ENCODE measurements at places on chromosomes 2 and 18.

- no peak for DNase-seq
These were observed 15.3 kb upstream of the RIT2 start for GRCh38 chr18:43130716-43131260.

DNA sequence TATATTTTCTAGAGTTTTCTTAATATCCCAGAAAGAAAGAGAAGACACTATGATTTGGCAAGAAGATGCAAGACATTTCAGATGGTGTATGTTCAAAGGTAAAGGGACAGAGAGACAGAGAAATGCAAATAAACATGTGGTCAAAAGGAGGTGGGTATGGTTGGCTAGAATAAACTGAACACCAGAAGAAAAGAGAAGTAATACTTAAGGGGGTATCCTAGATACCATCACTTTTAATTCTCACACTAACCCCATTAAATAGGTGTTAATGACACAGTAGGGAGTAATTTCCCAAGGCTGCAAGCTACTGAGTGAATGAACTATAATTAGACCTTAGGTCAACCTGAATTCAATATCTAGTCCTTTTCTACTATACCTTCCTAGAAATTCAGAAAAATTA is 111.2 kb upstream of the CD226 start:
- DNase-seq, result no peak

- DNase-seq, result no peak
These were observed 124.8 kb downstream of the COL6A3 start for GRCh38 chr2:237289139-237289538.

DNA sequence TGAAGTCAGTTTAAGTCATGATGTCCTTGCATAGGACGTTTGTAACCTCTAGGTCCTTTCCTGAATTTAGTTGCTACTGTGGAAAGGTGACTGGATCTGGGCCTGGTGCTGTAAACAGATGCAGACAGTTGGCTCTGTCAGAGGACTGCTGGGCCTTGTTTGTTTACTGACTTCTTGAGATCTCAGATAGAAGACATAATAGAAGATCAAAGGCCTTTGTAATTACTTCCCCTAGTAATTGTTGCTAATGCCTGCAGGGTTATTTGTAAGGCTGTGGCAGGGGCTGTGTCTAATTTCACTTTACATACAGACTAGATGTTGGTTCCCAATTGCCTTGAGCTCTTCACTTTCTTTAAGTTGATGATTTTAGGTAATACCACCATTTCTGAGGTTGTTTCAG is 42.5 kb downstream of the LYPD6B start:
- no peak for DNase-seq

GRCh38 chr2:66198873-66199272 is 236.1 kb upstream of the MEIS1 start:
- no peak for DNase-seq

- no peak for DNase-seq
These were observed 439.0 kb downstream of the IRS1 start for GRCh38 chr2:226360658-226361057.

DNA sequence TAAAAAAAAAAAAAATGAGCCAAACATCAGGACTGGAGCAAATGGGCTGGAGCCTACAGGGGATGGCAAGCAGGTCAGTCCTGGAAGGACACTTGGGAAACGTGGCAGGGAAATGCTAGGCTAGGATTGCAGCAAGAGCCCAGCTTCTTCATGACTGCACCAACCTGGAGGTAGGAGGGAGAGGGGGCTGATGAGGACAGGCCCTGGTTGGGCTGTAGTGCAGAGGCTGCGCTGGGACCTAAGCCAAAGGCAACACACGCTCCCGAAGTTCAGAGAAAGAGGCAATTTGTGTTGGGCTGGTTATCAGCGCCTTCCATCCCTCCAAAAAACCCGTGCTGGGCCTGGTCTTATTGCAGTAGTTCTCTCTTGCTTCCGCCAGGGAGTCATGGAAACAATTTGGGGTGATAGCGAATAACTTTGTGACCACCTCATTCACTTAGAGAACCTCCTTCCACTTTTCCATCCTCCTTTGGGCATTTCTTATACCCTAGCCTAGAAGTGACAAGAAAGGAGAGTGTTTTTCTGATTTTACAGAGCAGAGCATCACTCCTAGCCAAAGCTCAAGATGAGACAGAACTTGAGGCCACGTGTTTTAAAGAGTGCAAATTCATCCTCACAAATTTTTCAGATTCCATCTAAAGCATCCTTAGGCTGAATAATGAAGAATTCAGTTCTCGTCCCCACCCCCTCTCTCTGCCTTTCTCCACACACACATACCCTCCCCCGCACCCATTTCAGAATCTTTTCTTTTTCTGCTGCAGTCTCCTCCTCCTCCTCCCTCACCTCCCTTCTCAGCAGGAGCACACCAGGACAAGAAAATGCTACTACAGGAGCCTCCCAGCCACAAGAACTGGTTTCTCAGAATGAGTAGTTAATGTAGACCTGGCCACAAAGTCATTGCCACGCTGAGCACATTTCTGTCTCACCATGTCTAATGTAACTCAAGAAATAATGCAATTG is 82.5 kb upstream of the STPG4 start:
- DNase-seq, result no peak

GRCh38 chr18:54181856-54182602 is 42.4 kb downstream of the MBD2 start:
- DNase-seq, result peak; percentile 73

GRCh38 chr18:34522603-34523002 is 187.5 kb upstream of the DTNA start:
- DNase-seq, result no peak

DNA sequence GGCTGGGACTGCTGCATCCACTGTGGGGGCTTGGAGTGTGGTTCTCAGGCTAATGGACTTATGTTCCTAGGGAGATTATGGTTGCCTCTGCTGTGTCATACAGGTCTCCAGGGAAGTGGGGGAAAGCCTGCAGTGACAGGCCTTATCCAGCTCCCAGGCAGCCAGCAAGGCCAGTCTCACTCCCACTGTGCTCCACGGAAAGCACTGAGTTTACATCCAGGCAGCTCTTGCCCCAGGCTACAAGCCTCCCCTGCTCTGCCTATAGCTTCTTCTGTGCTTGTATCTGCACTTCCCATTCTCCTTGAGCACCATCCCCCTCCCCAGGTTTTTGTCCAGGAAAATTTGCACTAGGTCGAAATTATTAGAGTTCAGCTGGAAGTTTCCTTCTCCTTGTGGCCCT is 231.9 kb downstream of the ZRANB3 start:
- DNase-seq, result no peak

- no peak for DNase-seq
These were observed 36.3 kb downstream of the VSNL1 start for GRCh38 chr2:17576802-17577201.

DNA sequence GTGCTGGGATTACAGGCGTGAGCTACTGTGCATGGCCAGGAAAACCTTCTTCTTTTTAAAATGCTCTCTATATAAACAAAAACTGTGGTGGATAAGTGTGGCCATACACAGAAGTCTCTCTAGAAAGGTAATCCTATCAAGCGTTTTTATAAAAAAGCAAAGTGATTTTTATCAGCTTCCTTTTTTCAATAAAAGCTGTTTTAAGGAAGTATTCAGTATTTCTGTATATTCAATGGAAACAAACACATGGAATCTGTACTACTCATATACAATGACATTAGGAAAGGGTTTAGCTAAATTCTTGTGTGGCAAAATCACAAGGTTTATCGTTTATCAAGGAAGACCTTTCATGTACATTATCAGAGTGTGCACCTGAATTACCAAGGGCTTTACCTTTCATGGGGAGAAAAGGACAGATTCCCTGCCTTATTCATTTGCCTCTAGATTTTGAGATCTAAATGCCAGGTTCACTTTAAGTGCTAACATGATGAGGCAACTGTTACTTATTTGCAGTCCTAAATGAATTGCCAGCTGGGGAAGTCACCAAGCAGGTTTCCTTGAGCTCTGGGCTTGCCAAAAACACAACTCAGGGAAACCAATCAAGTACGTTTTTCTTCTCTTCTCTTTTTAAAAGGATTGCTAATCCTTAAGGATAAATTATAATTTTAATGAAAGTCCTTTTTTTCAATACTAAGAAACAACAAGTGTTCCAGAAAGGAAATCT is 70.8 kb downstream of the RTN4 start:
- DNase-seq, result no peak

- DNase-seq, result no peak
These were observed 493 bp downstream of the UCN start for GRCh38 chr2:27307545-27308358.

DNA sequence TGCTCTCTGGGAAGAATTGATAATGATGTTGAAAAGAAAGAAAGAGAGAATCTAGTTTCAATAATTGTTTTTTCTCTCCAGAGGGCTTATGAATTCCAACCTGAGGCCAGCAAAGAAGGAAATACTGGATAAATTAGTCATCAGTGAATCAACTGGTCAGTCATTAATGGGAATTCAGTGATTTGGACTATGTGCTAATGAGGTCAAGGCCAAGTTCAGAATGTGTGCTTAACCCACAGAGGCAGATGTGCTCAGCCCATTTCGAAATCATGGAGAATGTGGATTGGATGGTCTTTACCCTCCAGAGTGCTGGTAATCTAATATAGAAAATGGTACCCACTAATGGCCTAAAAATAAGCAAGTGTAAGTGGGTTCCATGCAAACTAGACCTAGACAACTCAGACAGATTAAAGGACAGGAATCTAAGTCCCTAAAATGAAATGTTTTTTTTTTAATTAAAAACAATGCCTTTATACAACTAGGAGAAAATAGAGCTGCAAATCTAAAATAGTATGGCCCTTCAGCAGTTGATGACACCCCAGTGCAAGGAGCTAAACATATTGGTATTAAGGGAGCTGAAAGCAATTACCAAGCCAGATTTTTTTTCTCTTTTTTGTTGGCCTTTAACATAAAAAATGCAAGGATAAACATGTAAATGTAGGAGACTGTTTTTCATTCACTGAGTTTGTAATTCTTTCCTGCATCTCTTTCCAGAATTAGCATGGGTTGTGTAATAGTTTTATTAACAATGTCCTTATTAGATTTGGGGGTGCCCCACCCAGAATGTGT is 296.9 kb downstream of the SATB2 start:
- peak; percentile 58 for DNase-seq

GRCh38 chr18:33781429-33781828 is 203.4 kb downstream of the ASXL3 start:
- DNase-seq, result no peak

DNA sequence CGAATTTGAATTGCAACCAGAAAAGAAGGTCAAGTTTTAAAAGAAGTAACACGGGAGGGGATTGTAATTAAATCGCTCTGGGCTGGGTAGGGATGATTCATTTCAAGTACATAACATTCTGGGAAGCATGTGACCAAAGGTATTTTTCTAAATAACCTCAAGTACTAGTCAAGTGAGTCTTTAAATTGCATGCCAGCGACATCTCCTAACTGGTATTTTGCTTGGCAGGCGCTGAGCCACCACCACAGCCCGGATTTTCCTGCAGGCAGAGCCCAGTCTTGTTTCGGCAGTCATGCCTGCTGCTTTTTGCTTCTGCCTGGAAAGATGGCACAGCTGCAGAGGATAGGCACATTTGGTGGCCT is 33.7 kb upstream of the NPAS2 start:
- DNase-seq, result peak; percentile 92

GRCh38 chr2:106282462-106283170 is 88.5 kb upstream of the UXS1 start:
- DNase-seq, result no peak

DNA sequence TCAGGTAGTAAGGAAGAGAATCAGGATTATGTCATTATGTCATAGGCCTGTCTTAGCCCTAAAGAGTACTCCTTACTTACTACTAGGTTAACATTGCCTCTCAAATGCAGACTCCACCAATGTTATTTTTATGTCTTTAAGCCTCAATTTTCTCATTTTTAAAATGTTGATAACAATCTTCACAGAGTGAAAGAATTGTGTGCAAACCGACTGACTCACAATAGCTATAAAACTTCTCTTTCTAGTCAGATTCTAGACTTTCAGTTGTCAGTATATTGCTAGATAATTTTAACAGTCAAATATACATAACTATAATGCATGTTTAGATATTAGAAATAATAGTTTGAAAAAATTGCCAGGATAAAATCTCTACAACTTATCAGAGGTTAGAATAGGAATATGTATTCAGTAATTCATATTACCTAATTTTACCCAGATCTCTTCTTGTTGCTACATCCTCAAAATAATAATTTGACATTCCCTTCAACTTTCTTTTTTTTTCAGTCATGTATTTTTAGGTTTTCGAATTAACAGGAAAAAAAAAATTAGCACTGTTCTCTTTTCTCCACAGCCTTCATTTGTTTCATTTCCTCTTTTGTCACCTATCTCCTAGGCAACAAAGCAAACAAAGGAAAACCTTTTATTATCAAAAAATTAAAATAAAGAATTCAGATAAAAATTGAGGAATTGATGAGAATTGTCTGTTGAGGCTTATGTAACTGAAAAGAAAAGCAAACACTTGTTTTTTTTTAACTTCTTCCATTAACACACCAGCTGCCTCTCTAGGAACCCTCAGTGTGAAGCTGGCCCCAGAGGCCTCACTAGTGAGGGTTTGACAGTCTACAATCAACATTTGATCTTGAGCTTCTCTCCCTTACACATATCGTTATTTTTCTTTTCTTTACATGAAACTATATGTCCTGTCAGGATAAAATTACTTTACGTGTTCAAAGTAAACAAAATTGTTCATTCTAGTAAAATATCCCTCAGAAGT is 279.0 kb downstream of the CALCRL start:
- DNase-seq, result no peak

DNA sequence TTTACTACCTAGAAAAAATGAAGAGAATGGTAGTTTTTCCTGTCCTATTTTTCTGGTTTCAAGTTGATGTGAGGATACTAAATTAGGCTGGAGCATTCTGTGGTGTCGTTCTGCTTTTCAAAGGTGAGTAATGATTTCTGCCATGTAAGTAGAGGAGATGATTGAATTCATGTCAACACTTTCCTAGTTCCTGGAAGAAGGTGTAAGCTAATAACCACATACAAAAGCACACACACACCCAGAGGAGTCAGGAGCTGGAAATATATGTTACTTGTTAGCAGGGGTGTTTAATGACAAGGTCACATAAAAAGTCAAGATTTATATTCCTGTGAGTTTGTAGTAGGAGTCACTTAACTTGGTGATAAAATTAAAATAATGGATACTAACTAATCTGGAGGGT is 172.1 kb downstream of the TMX3 start:
- DNase-seq, result no peak

DNA sequence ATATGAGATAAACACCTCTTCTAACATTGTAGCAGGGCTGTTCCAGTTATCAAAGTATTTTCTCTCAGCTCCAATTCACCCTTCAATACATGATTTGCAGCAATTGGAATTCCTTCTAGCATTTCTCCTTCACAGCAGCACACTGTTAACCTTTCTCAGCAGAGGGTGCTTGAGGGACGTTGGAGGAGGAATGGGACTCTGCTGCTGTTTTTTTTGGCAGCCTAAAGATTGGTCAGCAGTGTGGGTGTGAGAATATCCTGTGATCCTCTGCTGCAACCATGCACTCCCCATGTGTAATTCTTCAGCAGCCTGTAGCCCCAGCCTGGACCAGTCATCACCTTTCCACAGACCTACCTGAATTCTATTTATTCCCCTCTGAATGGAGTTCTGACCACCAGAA is 1708.9 kb upstream of the CELF4 start:
- no peak for DNase-seq

GRCh38 chr18:56021136-56021808 is 433.3 kb upstream of the TCF4 start:
- DNase-seq, result no peak
